AG08396 (cell line): ENCODE measurements at places on chromosomes 5 and 9.
A peak's percentile ranks its signal among the peaks of the same experiment; 100 is the strongest.

- no peak for DNase-seq
Observed at GRCh38 chr5:109819878-109820277, 130.2 kb downstream of the MAN2A1 start.

- no peak for DNase-seq
Observed at GRCh38 chr9:107841076-107841475, 351.5 kb upstream of the KLF4 start.

DNA sequence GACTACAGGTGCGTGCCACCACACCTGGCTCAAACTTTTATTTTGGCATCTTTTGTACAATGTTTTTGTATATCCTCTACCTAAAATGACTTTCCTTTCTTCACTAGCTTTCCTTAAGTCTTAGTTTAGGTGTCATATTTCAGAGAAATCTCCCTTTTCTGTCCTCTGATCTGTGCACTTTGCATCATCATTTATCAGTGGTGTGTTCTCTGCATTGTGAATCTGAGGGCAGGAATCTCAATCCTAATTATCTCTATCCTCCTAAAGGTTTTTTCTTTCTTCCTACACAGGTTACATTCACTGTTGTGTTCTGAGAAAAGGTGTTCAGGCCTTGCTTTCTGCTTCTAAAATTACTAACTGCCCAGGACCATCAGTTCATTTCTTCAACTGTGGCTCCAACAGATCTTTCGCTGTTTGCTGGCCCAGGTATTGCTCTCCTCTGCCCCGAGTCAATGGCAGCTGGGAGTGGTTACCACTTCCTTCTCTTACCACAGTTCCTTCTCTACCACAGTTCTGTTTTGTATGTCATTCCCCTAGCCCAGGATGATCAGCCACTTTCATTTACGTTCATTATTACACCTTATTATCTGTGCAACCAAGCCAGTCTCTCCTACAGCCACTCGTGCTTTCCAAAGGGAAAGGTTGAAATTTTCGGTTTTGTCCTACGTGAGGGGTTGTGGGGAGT lies 14.0 kb downstream of the TGFBR1 start:
- DNase-seq, result no peak

DNA sequence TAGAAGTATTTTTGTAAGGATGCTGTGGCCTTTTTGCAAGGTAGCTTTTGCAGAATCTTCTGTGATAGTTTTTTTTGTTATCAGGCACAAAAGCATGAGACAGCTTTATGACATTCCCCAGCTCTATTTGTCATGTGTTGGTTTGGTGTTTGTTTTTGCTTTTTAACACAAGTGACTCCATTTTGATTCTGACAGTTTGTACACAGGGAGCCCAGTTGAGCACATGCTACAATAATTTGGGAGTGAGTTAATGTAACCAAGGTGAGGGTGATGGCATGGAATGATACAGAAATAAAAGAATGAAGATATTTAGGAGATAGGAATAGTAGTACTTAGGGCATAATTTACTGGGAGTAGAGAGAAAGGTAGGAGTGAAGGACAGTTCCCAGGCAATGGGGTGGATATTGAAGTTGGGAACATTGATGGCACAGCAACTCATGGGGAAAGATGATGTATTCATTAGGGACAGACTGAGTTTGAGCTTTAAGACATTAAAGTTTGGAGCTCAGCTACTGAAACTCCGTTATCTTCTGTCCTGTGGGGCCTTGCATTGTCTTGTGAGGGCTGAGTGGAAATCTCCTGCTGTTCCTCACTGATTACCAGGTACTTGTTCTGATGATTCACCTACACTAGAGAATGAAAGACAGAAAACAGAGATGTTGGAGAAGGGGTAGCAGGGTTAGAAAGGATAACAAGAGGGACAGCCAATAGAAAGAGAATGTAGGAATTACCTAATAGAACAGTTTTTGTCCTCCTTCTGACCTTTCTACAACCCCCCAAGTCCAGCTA lies 88.3 kb upstream of the CCDC112 start:
- DNase-seq, result no peak

GRCh38 chr9:87071473-87071872 lies 124.2 kb upstream of the GAS1 start:
- no peak for DNase-seq

GRCh38 chr9:98745470-98745869 lies 36.7 kb upstream of the GABBR2 start:
- no peak for DNase-seq

DNA sequence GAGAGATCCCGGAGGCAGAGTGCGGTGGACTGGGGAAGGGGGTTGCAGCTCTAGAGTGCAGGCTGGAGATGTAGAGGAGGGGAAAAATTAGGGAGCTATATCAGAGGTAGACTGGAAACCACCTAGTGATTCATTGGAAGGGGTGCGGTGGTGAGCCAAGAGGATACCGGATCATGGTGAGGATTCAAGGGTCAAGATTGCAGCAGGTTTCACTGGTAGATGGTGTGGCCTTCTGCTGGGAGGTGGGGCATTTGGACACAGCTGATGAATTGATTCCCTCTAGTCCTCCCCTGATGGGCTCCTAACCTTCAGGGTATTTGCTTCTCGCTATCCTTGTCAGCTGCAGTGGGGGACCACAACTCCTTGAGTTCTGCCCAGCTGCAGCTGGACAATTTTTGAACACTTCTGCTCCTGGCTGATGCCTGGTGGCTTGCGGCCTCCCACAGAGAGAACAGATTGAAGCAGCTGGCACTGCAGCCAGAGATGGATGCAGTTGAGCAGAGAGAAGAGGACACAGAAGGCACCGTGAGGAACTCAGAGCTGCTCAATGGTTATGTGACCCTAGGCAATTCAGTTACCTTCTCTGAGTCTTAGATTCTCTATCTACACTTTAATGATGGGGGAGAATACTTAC lies 134.4 kb upstream of the ABCA1 start:
- no peak for DNase-seq

DNA sequence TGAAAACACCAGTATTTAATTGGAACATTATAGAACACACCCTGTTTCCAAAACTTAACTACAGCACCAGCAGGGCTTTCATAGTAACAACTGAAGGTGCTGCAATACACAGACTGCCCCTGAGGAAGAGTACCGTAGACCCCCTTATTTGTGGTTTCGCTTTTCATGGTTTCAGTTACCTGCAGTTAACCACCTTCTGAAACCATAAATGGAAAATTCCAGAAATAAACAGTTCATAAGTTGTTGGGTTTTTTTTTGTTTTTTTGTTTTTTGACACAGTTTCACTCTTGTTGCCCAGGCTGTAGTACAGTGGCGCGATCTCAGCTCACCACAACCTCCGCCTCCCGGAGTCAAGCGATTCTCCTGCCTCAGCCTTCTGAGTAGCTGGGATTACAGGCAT lies 9.5 kb upstream of the GLDC start:
- no peak for DNase-seq

GRCh38 chr5:126636956-126637355 lies 36.2 kb downstream of the PHAX start:
- no peak for DNase-seq

DNA sequence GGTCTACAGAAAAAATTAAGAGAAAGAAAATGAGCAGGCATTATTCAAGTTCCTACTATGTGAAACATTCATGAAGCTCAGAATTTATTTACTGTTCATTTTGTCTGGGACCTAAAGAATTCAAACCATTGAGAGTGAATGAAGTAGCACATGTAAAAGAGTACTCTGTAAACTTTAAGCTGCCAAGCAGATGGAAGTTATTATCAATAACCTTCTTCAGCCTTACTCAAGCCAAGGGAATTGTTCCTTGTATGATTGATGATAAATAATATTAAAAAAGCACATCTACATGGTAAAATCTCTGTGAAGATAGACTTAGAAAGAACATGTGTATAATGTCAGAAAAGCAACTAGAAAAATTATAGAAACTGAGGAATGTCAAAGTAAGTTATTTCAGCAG lies 17.8 kb upstream of the GLIS3 start:
- no peak for DNase-seq

DNA sequence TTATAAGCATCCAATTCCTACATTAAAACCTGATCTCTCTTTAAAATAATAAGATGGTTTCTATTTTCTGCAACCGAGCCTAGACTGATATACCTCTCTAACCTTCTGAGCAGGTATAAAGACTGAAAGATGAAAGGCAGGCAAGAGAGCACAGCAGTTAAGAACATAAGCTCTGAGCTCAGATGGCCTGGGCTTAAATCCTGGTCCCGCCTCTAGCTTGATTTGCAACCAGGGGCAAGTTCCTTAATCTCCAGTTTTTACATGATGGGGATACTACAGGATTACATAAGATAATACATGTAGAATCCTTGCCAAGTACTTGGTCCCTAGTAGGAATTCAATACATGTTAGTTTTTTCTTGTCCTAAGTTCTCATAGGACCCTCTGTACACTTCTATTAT lies 33.9 kb downstream of the SLC24A2 start:
- DNase-seq, result no peak

DNA sequence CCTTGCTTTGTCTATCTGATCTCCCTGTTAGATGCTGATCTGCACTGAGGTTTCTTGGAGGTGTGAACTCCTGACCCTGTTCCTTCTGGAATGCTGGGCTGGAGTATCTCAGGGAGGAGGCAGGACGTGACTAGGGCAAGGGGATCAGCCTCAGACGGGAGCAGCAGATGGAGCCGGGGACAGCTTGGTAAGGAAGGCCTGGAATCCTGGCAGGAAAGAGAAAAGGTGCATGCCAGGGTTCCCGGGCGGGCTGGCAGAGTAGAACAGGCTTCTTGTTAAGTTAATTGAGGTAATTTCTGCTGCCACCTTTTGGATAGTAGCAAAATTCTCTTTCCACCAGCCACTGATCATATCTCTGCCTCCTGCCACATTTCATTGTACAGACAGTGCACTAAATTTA lies 180.9 kb downstream of the ZNF462 start:
- DNase-seq, result no peak

DNA sequence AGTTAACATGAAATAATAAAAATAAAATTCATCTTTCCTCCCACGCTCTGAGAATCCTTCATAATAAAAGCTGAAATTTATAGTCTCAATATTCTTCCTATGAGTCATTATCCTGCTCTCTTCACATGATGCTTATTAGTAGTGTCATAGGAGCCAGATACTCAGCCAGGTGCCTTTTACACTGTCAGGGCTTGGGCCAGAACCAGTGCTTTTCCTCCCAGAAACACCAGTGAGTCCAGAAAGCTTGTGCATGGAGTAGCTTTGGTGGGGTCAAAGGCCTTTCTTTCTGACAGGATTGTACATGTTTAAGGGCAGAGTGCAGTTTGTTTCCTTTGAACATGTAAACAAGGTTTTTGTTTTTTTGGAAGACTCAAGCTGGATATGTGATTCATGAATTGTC lies 6.8 kb downstream of the LSM11 start:
- peak; percentile 46 for DNase-seq

DNA sequence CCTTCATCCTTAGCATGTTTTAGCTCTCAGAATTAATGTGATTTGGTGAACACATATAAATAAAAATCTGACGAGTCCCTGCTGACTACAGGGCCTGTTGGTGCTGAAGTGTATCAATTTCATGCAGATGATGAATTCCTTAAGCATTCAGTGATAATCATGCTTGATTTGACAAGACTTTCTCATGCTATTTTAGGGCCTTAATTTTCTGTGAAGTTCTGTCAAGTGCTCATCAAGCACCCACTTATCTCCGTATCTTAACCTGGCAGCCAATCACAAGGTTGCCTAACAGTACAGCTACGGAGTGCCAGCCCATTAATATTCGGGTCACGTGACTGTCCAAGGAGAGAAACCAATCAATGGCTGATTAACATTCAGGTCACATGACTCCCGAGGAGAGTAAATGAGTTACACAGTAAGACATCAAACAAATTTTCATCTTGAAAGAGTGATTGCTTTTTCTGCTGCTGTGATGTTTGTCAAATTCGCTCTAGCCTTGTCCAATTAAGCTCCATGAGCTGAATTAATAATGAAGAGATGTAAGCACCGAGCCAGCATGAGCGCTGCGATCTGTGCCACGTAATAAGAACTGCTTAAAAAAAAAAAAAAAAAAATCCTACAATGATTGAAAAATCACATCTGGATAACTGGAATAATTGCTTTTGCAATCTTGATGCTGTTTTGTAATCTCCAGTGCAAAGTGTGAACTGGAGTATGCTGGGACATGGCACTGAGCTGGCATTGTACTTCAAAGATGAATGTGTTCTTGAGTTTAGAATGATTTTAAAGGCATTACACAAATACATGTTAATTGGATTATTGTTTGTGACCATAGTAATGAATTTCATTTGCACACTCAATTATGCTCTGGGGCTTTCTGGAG lies 104.3 kb upstream of the SPATA31D4 start:
- DNase-seq, result no peak

GRCh38 chr9:89305868-89306267 lies 5.1 kb upstream of the CKS2 start:
- no peak for DNase-seq

GRCh38 chr9:114493521-114494184 lies 11.6 kb downstream of the WHRN start:
- DNase-seq, result no peak

GRCh38 chr5:157721159-157721558 lies 10.1 kb upstream of the THG1L start:
- DNase-seq, result no peak

GRCh38 chr5:24530906-24531305 lies 113.9 kb downstream of the CDH10 start:
- no peak for DNase-seq

- DNase-seq, result peak; percentile 13
Observed at GRCh38 chr9:74645007-74645639, 148.0 kb downstream of the RORB start.

- DNase-seq, result no peak
Observed at GRCh38 chr5:127864511-127864910, 161.3 kb downstream of the CCDC192 start.

- DNase-seq, result no peak
Observed at GRCh38 chr5:131198625-131199024, 27.9 kb downstream of the LYRM7 start.

- DNase-seq, result no peak
Observed at GRCh38 chr5:157359356-157360055, 93.6 kb downstream of the CYFIP2 start.

DNA sequence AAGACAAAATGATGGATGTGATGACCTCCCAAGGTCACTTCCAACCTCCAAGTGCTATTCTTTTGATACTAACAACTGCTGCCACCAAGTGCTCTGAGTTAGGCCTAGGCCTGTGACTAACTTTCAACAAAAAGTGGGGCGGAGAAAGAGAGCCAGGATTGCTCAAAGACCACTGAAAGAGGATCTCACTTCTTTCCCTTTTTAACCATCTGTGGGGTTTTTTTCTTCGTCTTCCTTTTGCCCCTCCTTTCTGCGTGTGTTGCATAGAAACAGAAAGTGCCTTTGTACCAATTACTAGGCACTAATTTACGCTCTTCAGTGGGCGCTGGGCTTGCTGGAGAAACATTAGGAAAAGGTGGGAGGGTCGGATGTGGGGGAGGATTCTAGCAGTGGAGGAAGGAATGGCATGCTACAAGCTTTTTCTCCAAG lies 8.0 kb downstream of the KLF9 start:
- DNase-seq, result no peak

GRCh38 chr5:181188700-181189362 lies 16.2 kb downstream of the TRIM7 start:
- DNase-seq, result no peak

GRCh38 chr5:106392766-106393165 lies 1278.0 kb downstream of the EFNA5 start:
- DNase-seq, result no peak

GRCh38 chr9:87546704-87547103 lies 49.0 kb downstream of the DAPK1 start:
- no peak for DNase-seq

GRCh38 chr9:132451276-132451675 lies 41.3 kb downstream of the CFAP77 start:
- DNase-seq, result no peak
